ENCODE measurements at places on chromosomes 12 and 14.

- DNase-seq = no peak
These were observed 217.0 kb downstream of the KIF26A start for GRCh38 chr14:104355101-104356019.

- no peak for DNase-seq
These were observed 67.7 kb downstream of the SEC23A start for GRCh38 chr14:39035336-39035735.

DNA sequence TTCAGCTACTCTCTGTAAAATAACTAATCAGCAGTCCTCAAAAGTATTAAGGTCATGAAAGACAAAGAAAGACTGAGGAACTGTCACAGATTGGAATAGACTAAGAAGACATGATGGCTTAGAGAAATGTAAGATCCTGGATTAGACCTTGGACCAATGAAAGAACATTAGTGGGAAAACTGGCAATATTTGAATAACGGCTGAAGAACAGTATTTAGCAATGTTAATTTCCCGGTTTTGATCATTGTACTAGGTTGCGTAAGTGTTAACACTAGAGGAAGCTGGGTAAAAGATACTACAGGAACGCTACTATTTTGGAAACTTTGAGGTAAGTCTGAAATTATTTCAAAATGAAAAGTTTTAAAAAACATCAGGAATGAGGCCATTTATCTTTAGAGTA is 98.8 kb upstream of the RESF1 start:
- DNase-seq = no peak

DNA sequence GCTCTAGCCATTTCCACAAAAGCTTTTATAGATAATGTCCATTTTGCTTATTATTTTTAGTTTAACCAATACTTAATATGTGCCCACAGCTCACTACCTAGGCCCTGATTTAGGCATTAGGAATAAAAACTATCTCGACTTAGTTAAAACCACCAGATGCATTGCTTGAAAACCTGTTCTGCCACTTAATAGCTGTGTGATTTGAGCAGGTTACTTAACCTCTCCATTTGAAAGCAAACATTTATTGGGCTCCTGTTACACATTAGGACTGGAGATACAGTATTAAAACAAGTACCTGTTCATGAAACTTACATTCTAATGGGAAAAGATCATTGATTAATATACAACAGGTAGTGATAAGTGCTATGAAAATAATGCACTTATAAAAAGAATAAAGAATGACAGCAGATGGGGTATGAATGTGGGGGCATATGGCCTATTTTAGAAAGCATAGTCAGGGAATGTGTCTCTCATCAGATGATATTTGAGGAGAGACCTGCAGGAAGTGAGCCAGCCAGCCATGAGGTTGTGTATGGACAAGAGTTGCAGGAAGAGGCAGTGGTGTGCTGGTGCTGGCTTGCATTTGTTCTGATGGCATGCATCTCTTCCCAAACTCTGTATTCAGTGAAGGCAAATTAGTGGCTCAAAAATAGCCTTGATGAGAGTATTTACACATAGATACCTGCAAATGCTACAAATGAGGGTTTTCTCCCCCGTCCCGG is 34.3 kb downstream of the NOPCHAP1 start:
- DNase-seq = no peak

GRCh38 chr12:57765003-57765697 is 1.7 kb downstream of the CYP27B1 start:
- DNase-seq = peak; percentile 78
